ENCODE measurements at places on chromosomes 1 and 21.
A peak's percentile ranks its signal among the peaks of the same experiment; 100 is the strongest.

GRCh38 chr1:53257454-53258081 is 19.2 kb upstream of the MAGOH start:
- H3K4me3 ChIP-seq, result no peak overlapping the region
- DNase-seq, result no peak
- H3K27ac ChIP-seq, result no peak overlapping the region
- H3K4me1 ChIP-seq, result no peaks in the 10 kb centered on the region
- peaks cover 5% of the 10 kb centered on the region for H3K36me3 ChIP-seq

DNA sequence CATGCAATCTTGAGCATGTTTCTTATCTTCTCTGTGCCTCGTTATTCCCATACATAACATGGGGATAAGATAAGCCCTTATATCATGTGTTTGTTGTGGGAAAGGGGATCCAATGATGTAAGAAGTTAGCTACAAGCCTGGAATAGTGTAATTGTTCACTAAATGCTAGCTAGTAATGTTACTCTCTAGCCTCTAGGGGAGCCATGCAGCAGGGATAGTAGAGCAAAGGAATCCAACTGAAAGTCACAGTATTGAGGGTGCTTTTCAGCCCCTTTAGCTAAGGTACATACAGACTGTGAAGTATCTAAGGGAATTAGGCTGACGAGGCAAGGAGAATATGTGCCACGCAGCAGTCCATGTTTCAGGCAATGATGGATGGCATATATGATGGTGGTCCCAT is 46.9 kb downstream of the IL23R start:
- DNase-seq, result no peak
- H3K27ac ChIP-seq, result no peak overlapping the region
- no peak overlapping the region for H3K4me3 ChIP-seq
- peaks cover 2% of the 10 kb centered on the region for H3K27me3 ChIP-seq
- peaks cover 6% of the 10 kb centered on the region for H3K4me1 ChIP-seq

GRCh38 chr1:46489169-46489637 is 433 bp upstream of the DMBX1 start:
- peaks cover 47% of the 10 kb centered on the region for H3K27me3 ChIP-seq
- H3K4me1 ChIP-seq, result peaks cover 7% of the 10 kb centered on the region
- peaks cover 4% of the 10 kb centered on the region for H3K36me3 ChIP-seq
- H3K27ac ChIP-seq, result no peak overlapping the region
- peak overlapping the region; percentile 82 for H3K4me3 ChIP-seq

DNA sequence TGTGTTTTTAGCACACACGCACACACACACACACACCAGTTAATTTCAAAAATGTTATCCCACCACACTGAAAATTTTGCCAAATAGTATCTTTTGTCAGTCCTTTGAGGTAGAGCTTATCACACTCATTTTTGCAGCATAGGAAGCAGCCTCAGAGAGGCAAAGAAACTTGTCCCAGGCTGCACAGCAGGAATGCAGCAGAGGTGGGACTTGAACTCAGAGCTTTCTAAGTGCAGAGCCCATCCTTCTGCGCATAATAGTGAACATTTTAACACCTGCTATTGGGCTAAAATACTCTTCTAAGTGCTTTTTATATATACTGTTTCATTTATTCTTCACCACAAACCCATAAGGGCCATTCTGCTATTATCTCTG is 15.0 kb downstream of the FHAD1 start:
- no peak for DNase-seq
- peaks cover 5% of the 10 kb centered on the region for H3K27me3 ChIP-seq
- H3K4me1 ChIP-seq, result no peaks in the 10 kb centered on the region
- H3K27ac ChIP-seq, result no peak overlapping the region
- no peak overlapping the region for H3K4me3 ChIP-seq

GRCh38 chr1:57336793-57337192 is 87.1 kb downstream of the DAB1 start:
- H3K36me3 ChIP-seq, result no peaks in the 10 kb centered on the region
- H3K4me3 ChIP-seq, result no peak overlapping the region
- H3K27me3 ChIP-seq, result no peaks in the 10 kb centered on the region
- DNase-seq, result no peak
- H3K27ac ChIP-seq, result no peak overlapping the region

DNA sequence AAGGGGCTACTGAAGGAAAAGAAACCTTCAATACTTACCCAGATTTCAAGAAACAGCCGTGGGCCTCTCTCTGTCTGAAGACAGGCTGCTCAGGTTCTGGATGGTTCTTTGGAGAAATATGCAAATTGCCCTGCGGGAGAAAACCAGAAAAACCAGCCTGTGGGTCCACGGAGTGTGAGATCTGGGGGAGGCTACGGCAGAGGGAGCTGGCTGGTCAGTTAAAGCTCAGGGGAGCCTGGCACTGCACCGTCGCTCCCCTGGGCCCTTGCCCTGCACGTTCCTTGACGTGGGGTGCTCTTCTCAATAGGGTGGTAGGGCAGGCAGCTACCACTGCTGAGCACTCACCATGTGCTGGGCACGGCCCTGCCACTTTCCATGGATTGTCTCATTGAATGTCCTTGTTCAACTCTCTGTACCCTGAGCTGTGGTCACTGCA is 12.7 kb downstream of the TMCO4 start:
- peaks cover 4% of the 10 kb centered on the region for H3K27me3 ChIP-seq
- no peak for DNase-seq
- H3K4me1 ChIP-seq, result peaks cover 3% of the 10 kb centered on the region
- no peak overlapping the region for H3K27ac ChIP-seq
- H3K4me3 ChIP-seq, result no peak overlapping the region

- no peaks in the 10 kb centered on the region for H3K36me3 ChIP-seq
- peaks cover 9% of the 10 kb centered on the region for H3K27me3 ChIP-seq
- no peak overlapping the region for H3K27ac ChIP-seq
- H3K4me3 ChIP-seq, result no peak overlapping the region
- peaks cover 35% of the 10 kb centered on the region for H3K4me1 ChIP-seq
Measured at GRCh38 chr21:41759214-41759840, 7.5 kb downstream of the RIPK4 start.

DNA sequence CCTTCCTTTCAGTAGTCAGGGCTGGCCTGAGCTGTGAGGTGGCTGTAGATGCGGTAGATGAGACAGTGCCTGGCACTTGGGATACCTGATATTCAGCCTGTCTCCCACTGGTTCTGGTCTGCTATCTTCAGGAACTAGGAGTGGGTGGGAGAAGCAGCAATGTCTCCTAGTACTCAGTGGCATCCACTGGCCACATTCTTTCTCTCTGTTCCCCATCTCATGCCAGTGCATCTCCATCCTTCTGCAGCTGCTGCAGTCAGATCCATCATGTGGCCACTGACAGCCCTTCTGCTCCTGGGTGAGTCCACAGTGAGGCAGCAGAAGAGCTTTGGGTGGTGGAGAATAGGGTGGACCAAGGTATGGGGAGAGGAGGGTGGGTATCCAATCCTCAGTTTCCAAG is 1.1 kb downstream of the FCRLB start:
- H3K36me3 ChIP-seq, result no peaks in the 10 kb centered on the region
- no peak for DNase-seq
- no peak overlapping the region for H3K27ac ChIP-seq
- H3K27me3 ChIP-seq, result peaks cover 12% of the 10 kb centered on the region

GRCh38 chr1:118266436-118266835 is 81.4 kb upstream of the SPAG17 start:
- H3K4me1 ChIP-seq, result no peaks in the 10 kb centered on the region
- no peak overlapping the region for H3K27ac ChIP-seq
- H3K27me3 ChIP-seq, result no peaks in the 10 kb centered on the region
- DNase-seq, result no peak

- no peak overlapping the region for H3K4me3 ChIP-seq
- H3K36me3 ChIP-seq, result peaks cover 6% of the 10 kb centered on the region
Measured at GRCh38 chr1:245437369-245438062, 282.7 kb downstream of the KIF26B start.

- no peak for DNase-seq
- peaks cover 18% of the 10 kb centered on the region for H3K27me3 ChIP-seq
- peaks cover 41% of the 10 kb centered on the region for H3K4me1 ChIP-seq
- peaks cover 9% of the 10 kb centered on the region for H3K36me3 ChIP-seq
- no peak overlapping the region for H3K4me3 ChIP-seq
Measured at GRCh38 chr1:18540136-18540765, 59.5 kb downstream of the KLHDC7A start.

DNA sequence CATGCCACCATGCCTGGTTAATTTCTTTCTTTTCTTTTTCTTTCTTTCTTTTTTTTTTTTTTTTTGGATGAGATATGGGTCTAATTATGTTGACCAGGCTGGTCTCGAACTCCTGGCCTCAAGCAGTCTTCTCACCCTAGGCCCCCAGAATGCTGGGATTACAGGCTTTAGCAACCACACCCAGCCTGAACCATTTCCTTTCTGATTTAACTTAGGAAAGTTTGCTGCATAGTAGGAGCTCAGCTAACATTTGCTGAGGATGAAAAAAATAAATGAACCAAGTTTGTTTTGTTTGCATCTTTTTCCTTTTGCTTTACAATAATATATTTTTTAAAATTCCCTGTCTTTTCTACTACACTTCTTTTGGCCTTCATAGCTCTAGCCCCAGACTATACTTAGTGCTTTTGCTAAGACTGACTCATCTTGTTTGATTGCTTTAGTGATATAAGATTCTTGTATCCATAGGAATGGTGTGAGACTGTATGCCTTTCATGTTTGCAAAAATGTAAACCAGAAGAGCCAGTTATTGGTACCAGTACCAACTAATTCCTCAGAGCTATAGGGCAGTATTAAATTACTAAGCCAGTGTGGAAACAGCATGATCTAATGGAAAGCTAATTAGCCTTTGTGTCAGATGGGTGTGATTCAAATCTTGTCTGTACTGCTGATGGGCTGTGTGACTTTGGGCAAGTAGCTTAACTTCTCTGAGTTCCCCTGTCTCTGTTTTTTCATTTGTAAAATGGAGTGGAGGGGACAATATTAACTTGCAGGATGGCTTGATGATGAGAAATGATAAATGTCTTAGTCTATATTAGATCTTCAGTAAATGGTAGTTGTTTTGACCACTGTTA is 66.9 kb downstream of the NFIA start:
- H3K27me3 ChIP-seq, result no peaks in the 10 kb centered on the region
- no peaks in the 10 kb centered on the region for H3K36me3 ChIP-seq
- H3K27ac ChIP-seq, result no peak overlapping the region
- no peak for DNase-seq
- peaks cover 20% of the 10 kb centered on the region for H3K4me1 ChIP-seq

DNA sequence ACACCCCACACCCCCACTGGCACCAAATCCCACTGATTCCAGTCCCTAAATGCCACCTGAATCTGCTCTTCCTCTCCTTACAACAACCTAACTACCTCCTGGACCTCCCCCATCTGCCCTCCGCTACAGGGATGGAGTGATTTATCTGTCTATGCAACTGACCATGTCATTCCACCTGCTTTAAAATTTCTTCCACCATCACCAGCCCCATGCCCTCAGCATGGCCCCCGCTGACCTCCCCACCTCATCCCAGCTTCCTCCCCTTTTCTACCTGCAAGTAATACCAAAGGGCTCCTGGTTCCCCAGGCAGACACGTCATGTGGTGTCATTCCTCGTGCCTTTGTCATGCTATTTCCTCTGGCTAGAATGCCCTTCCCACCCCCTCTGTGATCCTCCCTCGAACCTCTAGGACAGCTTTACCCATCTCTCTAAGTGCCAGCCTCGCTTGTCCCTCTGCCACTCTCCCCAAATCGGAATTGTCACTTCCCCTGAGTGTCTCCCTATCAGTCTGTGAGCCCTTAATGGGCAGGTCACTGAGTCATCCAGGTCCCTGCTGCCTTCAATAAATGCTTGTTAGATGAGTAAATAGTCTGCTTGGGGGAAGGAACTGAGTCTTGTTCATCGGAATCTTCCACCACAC is 3.7 kb downstream of the GJB4 start:
- no peak overlapping the region for H3K27ac ChIP-seq
- no peaks in the 10 kb centered on the region for H3K4me1 ChIP-seq

DNA sequence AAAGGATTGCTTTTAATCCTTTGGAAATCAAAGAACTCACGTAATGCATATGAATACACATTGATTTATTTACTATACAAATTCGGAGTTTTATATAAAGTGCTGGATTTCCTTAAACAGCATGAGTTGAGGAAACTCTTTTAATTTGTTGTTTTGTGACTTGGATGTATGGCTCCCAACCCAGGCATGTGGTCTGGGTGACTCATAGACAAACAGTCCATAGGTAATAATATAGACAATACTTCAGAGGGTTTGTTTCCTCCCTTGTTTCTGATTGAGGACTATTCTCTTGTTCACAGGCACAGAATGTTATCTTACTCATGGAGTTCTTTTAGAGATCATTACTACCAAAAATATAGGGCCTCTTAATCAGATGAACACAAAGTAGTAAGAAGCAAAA is 43.8 kb downstream of the XPR1 start:
- no peaks in the 10 kb centered on the region for H3K36me3 ChIP-seq
- H3K4me1 ChIP-seq, result no peaks in the 10 kb centered on the region
- no peak overlapping the region for H3K4me3 ChIP-seq
- no peak overlapping the region for H3K27ac ChIP-seq
- H3K27me3 ChIP-seq, result no peaks in the 10 kb centered on the region
- no peak for DNase-seq

DNA sequence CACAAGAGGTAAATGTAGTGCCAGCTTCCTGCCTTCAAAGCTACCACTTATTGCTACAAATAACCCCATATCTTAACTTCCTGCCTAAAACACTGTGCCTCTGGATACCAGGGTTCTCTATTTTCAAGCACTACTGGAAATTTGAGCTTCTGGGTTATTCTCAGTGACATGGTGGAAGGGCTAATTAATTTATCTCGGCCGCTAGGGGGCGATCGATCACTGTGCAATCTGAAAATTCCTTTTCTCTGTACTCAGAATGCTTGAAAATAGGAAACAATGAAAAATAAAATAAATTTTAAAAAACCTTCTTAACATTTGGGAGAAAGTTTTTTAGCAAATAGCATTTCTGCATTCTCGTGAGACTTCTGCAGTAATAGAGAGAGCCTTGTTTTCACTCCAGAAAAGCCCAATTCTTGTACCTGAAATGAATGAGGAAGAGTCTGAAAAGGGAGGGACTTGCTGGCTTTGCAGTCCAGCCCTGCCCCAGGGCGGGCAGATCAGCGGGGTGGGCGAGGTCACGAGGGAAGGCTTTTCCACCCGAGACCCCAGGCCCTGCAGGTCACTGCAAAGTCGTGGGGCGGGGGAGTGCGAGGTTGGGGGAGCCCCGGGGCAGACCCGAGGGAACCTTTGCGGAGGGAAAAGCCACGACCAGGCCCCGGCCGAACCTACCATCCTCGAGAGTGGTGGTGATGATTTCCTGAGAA is 276.7 kb downstream of the PCP4 start:
- no peaks in the 10 kb centered on the region for H3K27me3 ChIP-seq
- H3K27ac ChIP-seq, result no peak overlapping the region
- peak; percentile 81 for DNase-seq
- peaks cover 6% of the 10 kb centered on the region for H3K4me1 ChIP-seq
- no peak overlapping the region for H3K4me3 ChIP-seq
- H3K36me3 ChIP-seq, result no peaks in the 10 kb centered on the region

GRCh38 chr1:56133522-56134472 is 445.6 kb downstream of the PLPP3 start:
- H3K27me3 ChIP-seq, result peaks cover 1% of the 10 kb centered on the region
- H3K27ac ChIP-seq, result no peak overlapping the region
- H3K4me3 ChIP-seq, result no peak overlapping the region
- DNase-seq, result no peak
- no peaks in the 10 kb centered on the region for H3K36me3 ChIP-seq

DNA sequence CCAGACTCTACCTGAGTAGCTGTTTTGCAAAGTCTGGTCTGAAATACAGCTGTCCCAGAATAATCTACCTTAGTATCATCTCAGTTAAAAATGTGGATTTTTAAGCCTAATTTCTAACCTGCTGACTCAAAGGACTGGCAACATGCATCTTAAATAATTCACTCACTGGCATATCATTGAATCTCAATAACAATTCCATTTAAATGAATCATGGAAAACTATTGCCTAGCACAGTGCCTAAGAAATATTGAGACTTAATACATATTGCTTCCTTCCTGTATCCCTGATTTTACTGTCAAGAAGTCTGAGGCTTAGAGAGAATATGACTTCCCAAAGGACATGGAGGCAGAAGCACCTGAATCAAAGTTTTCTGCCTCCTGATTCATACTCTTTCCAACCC is 3.1 kb downstream of the CCDC190 start:
- no peak overlapping the region for H3K4me3 ChIP-seq
- no peak for DNase-seq
- H3K27me3 ChIP-seq, result no peaks in the 10 kb centered on the region

All from glutamatergic neuron (in vitro differentiated cells).